ENCODE measurements at places on chromosomes 11 and 22.

GRCh38 chr11:85540635-85541205 is 86.4 kb downstream of the DLG2 start:
- no peak for DNase-seq

GRCh38 chr11:70667767-70668166 is 269.4 kb downstream of the CTTN start:
- DNase-seq: no peak

DNA sequence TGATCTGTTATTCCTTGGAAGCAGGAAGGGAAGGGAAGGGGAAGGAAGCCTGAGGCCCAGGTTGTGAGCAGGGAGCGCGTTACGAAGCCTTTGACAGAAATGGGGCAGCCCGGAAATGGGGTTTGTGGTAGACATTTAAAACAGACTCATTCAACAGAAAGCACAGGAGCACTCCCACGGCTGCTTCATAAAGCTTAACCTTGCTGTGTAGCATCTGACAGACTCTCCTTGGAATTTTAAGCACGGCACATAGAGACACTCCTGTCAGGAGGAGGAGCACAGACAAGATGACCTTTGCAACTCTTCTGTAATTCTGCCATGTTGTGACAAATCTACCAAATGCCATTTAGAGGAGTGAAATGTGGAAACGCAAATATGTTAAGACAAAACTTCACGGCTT is 131.6 kb downstream of the FBXO7 start:
- no peak for DNase-seq

- DNase-seq: no peak
Measured at GRCh38 chr22:40054486-40054885, 59.7 kb downstream of the FAM83F start.

DNA sequence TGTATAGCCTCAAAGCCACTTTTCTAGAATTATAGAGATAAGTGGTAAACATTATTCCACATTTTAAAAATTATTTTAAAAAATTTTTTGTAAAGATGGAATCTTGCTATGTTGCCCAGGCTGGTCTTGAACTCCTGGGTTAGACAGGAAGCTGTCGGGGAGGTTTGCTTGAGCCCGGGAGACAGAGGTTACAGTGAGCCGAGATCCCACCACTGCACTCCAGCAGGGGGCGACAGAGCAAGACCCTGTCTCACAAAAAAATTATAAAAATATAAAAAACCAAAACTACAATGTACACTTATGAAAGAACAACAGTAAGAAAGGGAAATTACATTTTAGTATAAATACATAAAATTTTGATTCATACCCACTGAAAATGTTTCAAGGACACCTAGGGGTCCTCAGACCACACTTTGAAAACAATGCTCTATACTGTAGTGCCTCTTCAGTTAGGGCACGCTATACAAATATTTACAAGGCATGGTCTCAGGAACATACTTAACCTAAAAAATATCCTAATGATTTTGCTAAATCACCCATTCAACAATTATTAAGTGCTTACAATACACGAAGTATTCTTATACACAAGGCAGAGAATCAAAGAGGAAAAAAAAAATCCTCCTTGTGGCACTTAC is 111.2 kb downstream of the MRTFA start:
- DNase-seq: peak; percentile 63

DNA sequence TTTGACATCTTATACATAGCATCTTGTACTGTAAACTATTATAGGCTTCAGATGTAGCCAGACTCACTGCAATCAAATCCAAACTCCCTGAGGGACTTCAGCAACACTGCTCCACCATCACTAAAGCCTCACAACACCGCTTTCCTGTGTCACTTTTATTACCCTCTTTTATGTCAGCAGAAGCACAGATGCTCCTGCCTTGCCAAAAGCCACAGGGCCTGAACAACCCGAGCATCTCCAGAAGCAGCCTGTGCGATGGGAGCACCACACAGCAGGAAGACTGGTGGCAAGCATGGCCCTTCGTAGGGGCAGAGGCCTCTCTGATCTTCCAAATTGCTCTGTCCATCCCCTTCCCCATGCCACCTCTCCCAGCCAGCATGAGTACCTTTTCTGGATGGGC is 22.9 kb downstream of the TMEM123 start:
- DNase-seq: no peak

DNA sequence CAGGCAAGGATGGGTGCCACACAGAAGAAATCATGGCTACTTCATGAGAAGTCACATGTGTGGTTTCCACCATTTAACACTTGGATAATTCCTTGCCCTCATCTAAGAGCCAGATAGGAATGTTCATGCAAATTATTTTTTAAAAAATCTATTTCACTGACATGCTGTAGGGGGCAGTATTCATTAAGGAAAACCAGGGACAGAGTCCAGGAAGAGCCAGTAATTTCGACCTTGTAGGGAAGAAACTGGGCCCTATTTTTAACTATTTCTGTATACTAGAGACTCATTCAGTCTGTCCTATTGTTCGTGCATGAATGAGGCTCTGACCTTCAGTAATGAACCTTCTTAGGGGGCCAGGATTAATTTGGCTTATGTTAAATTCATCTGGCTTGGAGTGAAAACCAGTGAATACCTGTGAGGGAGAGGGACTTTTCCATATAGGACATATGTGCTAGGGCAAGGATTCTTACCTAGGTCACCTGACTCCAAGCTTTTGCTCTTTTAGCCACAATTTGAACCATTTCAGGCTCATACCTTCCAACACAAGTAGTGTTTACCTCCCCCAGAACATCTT is 192.7 kb downstream of the NAV2 start:
- DNase-seq: no peak

GRCh38 chr11:58498464-58498863 is 9.4 kb downstream of the OR5B21 start:
- DNase-seq: no peak

- no peak for DNase-seq
Measured at GRCh38 chr11:73570415-73571114, 27.3 kb downstream of the FAM168A start.

DNA sequence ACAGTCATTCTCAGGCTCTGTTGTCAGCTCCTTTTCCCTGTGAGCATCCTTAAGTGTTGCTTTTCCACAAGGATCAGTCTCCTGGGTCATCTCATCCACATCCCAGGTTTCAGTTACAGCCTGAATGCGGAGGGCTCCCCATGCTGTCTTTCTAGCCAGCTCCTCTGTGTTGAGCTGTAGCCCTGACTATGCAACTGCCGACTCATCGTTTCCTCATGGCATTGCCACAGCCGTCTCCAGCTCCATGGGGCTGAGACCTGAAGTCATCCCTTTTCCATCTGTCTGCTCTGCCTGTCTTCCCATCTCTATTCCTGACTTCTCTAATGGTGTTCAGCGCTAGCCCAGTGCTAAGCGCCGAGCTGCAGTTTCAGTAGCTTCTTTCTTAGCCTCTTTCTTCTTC is 11.8 kb downstream of the SAMM50 start:
- no peak for DNase-seq

GRCh38 chr22:36740716-36741115 is 35.2 kb downstream of the IFT27 start:
- DNase-seq: no peak

DNA sequence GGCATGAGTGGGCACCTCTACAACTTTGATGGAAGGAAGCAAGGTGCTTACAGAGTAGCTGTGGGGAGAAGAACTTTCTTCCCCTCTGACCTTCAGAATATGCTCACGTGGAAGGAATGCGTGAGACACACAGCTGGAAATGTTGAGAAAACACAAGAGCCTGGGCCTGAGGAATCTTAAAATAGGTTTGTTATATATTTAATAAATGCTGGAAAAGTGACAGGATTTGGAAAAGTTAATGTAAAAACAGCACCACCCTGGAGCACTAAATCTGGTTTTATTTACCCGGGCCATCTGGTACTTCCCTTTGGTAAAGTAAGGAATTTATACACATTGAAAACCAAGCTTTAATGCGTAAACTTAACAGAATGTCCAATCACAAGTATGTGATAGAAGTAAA is 14.0 kb upstream of the AMPD3 start:
- DNase-seq: no peak

DNA sequence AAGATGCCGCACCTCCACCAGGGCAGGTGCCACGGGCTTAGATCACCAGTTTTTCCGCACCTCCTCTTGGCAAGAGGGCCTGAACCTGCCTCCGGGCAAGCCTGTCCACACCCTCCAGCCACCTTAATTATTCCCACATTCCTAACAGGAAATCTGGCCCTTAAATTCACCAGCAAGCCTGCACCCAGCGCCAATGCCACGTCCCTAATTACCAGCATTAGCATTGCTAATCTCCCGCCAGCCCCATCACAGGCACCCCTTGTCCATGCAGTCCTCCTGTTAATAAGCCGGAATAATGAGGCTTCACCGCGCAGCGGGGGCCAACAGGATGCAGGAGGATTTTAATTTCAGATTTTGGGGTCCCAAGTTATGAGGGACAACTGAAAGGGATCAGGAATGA is 69.7 kb downstream of the PHF21B start:
- no peak for DNase-seq

- no peak for DNase-seq
Measured at GRCh38 chr11:68377389-68377795, 65.0 kb downstream of the LRP5 start.

DNA sequence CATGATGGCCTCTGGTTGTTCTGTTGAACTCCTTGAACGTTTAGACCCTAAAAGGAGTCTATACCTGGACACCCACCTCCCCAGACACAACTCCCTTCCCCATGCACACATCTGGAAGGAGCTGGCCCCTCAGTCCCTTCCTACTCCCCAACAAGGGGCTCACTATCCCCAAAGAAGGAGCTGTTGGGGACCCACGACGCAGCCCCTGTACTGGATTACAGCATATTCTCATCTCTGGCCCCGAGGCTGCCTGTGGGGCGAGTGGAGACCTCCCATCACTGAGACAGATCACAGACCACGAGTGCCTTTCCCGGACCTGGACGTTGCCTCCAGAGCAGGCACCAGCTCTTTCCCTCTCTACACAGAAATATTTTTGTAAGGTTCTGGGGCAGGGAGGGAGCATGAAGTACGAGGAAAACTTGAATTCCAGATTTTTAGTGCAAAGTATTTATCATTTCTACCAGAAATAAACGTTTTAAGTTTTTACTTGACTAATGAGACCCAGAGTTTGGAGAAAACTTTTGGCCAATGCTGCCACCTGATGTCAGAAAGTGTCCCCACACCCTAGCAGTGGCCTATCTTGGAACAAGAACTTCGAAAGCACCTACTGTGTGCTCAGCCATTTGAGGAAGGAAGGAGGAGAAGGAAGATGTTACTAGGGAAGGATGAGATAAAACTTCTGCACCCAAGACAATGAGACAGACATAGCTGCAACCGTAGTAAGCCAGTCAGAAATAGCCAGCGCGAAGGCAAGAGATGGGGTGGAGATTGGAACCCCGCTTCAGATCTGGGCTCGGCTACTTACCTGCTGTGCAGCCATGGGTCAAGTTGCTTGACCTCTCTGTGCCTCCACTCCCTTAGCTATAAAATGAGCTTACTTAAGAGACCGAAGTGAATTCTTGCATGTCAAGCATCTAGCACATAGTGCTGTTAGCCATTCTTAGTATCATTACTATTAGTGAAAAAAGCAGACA is 10.2 kb upstream of the POU2F3 start:
- DNase-seq: no peak

- DNase-seq: no peak
Measured at GRCh38 chr11:75262961-75263852, 22.6 kb downstream of the TPBGL start.

DNA sequence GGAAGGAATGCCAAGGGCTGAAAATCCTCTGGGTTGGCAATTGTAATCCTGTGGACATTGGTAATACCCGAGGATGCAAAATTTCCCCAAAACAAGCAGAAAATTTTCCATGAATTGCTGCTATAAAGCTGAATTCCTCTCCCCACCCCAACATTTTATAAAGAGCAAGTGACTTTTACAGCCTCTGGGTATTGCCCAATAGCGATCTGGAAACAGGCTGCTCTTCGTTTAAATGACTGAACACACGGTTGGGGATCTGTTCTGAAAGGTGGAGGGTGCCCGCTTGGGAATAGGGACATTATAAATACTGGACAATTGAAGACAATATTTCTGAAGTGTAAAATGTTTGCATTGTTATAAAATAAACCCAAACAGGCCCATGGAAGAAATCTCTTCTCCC is 20.6 kb downstream of the EHF start:
- no peak for DNase-seq

GRCh38 chr11:10387206-10388083 is 67.6 kb upstream of the AMPD3 start:
- DNase-seq: no peak

GRCh38 chr11:124837491-124837856 is 27.8 kb upstream of the ROBO3 start:
- DNase-seq: no peak
